ENCODE measurements at places on chromosomes 11 and 22.

DNA sequence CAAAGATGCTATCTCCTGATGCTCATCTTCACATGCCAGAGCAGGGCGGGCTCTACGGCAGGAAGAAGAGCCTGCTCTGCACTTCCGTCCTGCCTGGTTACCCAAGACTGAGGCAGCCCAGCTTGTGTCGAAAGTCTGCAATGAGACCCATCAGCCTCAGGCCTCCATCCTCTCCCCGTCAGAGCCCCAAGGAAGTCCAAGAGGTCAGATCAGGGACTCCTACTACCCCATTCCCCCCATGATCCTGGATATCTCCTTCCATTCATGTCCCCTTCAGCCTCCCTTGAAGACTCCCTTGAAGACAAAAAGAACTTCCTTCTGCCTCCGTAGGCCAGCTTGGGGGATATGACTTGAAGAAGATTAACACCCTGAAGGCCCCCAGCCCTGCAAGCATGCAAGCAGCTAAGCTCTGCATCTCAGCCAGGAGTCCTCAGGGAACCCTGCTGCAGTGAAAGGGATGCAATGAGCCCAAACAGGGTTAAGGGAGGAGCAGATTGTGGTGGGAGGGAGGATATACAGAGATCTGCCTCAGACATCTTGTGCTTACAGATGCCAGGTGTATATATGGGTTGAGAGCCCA lies 85.6 kb downstream of the TRIM29 start:
- no peak for DNase-seq

DNA sequence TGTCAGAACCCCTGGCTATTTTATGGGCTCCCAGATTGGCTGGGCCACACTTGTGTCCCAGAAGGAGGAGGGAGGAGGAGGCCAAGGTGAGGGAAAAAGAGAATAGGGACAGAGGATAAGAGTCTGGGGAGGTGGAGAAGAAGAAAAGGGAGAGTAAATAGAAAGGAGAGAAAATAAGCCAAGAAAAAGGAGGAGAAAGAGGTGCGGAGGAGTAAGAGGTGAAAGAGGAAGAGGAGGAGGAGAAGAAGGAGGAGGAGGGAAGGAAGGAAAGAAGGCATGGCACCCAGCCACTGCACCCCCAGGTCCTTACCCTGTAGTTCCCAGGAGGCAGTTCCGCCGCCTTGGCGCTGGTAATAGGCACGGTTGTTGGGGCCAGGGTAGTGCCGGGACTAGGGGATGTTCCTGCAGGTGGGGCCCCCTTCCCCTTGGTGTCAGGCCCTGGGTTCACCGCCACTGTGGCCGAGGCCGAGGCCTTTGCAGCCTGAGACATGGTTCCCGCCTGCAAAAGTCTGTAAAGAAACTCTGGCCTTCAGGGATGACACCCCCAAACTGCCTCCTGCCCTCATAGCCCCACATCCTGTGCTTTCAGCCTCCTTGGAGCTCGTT lies 1.9 kb downstream of the CRYBB1 start:
- DNase-seq: no peak

GRCh38 chr11:5036669-5037068 lies 9.7 kb upstream of the OR52J3 start:
- DNase-seq: no peak

GRCh38 chr11:123510579-123510905 lies 80.5 kb downstream of the GRAMD1B start:
- DNase-seq: no peak

DNA sequence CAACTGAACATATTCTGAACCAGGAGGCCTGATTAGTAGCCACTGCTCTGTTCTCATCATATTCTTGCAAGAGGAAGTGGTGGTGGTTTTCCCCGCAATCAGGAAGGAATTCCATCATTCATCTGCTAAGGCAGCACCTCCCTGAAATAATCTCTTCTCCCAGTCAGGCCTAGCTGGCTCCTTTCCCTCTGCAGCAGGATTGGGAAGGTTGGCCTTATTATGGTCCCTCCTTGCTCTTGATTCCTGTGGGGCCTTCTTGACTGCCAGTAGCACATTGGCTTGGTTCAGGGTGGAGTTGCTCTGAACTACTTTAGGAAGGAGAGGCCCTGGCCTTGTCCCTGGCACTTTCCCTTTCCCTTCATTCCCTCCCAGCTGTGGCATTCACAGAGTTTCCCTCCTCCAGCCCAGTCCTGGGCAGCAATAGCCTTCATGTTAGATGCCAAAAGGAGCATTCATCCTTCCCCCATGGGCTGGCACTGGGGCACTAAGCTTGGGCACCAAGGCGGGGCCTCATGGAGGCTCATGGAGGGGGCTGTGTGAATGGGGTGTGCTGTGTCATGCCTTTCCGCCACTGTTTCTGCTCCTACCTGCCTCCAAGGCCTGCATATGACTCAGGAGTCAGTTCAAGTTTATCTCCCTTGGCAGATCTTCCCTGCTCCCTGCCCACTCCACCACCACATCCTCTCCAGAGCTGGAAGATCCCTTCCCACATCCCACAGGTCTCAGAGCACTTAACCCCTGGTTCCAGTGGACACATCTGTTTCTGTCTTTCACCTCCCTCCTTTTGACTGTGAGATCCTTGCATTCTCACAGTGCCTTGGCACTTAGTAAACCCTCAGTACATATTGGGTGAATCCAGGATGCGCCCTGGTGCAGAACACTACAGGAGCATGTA lies 27.6 kb upstream of the CD44 start:
- no peak for DNase-seq

- no peak for DNase-seq
These were observed 3.5 kb upstream of the YPEL4 start for GRCh38 chr11:57653163-57653562.

DNA sequence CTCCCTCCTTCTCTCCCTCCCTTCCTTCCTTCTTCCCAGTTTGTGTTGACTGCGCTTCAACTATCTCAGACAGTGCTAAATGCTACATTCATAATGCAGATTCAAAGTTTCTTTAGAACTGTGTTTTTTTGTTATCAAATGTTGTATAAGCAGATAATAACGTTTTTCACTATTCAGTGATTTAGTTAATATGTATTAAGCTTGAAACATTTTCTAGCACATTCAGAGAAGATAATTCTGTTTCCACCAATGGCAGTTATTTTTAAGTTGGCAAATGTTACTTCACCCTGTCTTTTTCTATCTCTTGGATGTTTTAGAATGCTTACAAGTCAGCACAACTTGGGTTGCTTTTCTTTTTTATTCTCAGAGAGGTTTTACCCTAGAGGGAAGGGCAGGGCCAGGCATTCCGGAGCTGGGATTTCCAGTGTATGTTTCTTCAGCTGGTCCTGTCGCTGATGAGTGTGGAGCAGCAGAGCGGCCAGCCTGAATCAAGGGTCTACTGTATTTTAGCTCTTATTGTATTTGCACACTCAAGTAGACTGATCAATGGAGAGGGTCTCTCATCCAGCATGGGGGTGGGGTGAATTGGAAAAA lies 162.3 kb upstream of the ARHGAP20 start:
- no peak for DNase-seq

DNA sequence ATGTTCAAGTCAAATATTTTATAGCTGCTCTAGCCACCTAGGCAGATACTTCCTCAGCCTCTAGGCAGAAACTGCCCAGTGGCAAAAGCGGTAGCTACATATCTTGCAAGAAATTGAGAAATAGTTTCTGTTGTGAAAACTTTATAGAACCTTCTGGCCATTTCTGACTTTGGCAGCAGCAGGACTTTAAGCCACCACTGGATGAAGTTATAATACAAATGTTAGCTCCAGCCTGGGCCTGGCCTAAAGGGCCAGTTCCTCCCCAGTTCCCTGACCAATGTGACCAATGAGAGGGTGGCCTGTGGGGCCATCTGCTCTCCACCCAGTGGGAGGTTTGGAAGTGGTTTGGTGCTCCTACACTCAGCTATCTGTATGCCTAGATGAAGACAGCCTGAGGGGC lies 254.0 kb upstream of the NARS2 start:
- no peak for DNase-seq

DNA sequence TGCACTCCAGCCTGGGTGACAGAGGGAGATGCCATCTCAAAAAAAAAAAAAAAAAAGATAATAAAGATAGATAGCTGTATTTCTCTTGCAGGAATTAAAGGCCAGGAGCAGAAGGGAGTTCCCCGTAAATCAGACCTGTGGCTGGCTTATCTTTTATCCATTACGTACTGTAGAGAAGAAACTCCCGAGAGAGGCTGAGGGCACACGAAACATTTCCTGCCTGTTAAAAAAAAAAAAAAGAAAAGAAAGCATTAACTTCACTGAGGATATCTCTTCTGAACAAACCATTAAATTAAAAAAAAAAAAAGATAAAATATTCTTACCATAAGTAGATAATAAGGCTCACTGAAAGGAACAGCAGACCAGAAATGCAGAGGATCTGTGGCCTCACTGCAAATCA lies 22.5 kb downstream of the P4HA3 start:
- no peak for DNase-seq

DNA sequence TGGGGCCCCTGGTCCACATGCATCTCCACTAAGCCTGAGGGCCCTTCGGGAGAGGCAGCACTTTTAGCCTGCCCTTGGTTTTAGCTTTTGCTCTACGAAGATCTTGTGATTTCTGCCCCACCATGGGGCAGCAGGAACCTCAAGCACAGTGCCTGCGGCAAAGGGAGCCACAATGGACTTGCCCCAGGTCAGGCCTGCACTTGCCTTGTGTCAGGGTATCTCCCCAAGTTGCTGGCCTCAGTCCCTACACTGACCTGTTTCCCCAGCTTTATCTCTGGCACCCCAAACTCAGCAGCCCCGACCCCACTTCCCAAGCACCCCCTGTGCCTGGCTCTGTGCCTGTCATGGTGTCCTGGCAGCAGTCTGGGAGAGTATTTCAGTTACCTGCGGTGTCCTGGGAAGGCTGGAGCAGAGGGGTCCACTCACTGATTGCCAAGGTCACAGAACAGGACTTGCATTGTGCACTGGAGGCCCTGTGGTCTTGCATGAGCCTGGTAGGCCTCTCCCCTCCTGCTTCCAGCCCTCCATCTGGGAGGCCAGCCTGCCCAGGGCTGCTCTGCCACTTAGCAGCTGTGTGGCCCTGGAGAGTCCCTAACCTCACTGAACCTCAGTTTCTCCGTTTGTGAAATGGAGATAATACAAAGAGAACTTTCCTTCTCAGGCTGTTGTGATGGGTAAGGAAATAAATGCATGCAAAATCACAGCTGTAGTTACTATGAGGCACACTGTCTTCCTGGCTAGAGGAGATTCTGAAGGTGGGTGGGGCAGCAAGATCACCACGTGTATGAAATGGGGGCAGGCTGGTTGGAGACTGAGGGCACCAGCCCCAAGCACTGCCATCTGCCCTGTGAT lies 3.6 kb upstream of the AIFM3 start:
- no peak for DNase-seq

- DNase-seq: no peak
These were observed 292.0 kb upstream of the CTSC start for GRCh38 chr11:88629496-88629895.

- no peak for DNase-seq
These were observed 215.4 kb downstream of the METTL15 start for GRCh38 chr11:28323621-28324020.

- DNase-seq: no peak
These were observed 38.9 kb downstream of the LINC01488 start for GRCh38 chr11:69520186-69520916.

- no peak for DNase-seq
These were observed at the start of gene NTM for GRCh38 chr11:131370090-131370751. Gene NTM (plus strand): TSS chr11:131370615.

DNA sequence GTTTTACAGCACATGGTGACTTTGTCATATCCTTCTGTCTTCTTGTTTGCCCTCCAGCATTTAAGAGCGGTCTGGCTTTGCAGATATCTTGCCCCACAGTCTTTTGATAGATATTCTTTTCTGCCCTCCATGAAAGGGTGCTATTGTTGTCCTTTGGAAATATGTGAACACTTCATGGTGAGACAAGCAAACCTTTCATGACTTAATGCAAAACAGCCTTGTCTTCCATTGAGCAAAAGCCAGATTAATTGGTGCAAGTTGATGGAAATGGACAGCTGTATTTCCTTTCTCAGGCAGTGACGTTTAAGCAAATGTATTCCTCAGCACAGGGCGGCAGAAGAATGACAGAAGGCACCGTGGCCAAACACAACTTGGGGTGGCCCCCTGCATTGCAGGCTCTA lies 4.4 kb downstream of the DCPS start:
- DNase-seq: no peak

- no peak for DNase-seq
These were observed 16.5 kb downstream of the MIF start for GRCh38 chr22:23910496-23911190.

DNA sequence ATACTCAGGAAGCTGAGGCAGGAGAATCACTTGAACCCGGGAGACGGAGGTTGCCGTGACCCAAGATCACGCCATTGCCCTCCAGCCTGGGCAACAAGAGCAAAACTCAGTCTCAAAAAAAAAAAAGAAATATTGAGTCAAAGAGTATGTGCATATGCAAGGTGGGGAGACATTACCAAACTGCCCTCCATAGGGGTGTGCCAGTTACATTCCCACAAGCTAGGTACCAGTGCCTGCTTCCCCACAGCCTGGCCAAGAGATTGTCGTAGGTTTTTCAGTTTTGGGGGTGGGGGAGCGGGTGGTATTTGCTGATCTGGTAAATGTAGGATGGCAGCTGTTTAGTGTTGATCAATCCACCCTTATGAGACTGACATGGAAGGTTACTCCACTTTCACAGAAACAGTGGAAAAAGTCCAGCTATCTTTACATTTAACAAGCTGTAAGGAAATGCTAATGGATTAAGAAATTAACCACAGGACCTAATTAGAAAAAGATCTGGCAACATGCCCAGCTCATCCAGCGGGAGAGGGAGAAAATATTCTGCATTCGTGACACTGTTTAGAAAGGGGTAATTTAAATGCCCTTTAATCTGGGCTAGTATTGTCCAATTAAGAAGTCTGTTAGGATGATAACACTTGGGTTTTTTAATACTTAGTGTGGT lies 89.4 kb downstream of the PACS1 start:
- DNase-seq: no peak

DNA sequence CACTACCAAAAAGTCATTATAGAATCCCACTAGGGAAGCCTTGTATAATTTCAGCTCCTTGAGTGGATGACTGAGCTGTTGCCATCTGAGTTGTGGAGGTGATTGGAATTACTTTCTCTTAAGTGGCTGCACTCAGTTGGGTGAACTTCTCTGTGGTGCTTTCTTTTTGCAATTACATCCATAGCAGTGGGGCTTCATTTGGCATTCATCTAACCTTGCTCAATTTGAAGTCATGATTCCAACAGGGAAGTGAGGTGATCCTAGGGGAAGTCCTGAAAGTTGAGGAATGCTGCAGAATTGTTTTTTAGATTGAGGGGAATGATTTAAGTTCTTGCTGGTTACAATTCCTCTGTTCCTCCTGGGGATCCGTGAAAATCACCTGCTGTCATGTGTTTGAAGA lies 39.6 kb downstream of the ARHGAP42 start:
- no peak for DNase-seq

GRCh38 chr11:36385121-36385970 lies 89.3 kb downstream of the PRR5L start:
- no peak for DNase-seq

GRCh38 chr11:65650547-65651338 lies 12.0 kb downstream of the RELA start:
- DNase-seq: no peak

- no peak for DNase-seq
These were observed 10.4 kb upstream of the THY1 start for GRCh38 chr11:119433358-119433725.
